ENCODE measurements at places on chromosomes 3 and 15. TPM values are rescaled to one million over a fixed set of nuclear protein-coding genes. Genes with fewer than 3 reads are reported as not detected.

GRCh38 chr3:141528800-141529199 is 42.0 kb downstream of the RASA2 start:
- no peak overlapping the region for H3K27ac ChIP-seq
- no peaks in the 10 kb centered on the region for H3K27me3 ChIP-seq
- no peak for DNase-seq
- H3K36me3 ChIP-seq, result peaks cover 31% of the 10 kb centered on the region
- H3K4me3 ChIP-seq, result no peak overlapping the region

DNA sequence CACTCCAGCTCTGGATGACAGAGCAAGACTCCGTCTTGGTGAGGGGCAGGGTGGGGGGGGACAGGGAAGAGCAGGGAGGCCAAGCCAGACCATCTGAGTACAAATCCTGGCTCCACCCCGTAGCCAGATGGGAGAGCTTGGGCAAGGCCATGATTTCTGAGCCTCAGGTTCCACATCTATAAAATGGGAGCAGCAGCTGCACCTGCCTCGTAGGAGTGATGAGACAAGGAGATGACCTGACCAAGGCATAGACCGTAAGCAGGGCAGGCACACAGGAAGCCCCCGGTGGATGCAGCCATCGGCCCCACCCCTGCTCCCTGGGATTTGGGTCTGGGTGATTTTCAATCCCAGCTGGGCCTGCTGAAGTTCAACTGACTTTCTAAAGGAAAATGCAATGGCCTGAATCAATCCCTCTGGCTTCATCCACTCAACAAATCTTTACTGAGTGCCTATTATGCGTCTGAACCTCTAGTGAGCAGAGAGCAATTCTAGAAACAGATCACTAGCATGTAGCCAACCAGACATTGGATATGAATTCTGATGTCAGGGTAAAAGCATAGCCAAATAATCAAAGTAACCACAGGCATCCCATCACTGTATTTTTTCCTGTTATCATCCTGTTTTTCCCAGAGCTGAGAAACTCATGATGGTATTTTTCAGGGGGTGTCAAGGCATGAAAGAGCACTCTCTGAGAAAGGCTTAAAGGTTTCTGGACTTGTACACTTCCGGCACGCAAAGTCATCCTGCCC is 141.2 kb downstream of the NUP210 start:
- H3K36me3 ChIP-seq, result peaks cover 4% of the 10 kb centered on the region
- H3K27ac ChIP-seq, result no peak overlapping the region
- H3K27me3 ChIP-seq, result peaks cover 24% of the 10 kb centered on the region
- H3K4me3 ChIP-seq, result no peak overlapping the region

GRCh38 chr15:88908123-88908522 is 5.1 kb downstream of the MFGE8 start:
- no peaks in the 10 kb centered on the region for H3K36me3 ChIP-seq
- no peak overlapping the region for H3K4me3 ChIP-seq

DNA sequence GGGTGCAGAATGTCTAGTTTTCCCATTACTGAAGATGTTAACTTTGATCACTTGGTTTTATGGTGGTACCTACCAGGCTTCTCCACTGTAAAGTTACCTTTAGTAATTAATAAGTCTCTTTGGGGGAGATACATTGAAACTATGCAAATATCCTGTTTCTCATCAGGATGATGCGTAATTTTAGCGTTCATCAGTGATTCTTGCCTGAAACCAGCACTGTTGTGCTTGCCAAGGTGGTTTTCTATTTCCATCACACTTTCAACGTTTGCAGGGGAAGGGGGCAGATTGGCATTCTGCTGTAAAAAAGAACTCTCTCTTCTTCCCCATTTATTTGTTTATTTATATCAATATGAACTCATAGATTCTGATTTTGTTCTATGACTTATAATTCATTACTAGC is 61.0 kb downstream of the SSR3 start:
- no peaks in the 10 kb centered on the region for H3K36me3 ChIP-seq
- H3K4me1 ChIP-seq, result no peaks in the 10 kb centered on the region
- no peak for DNase-seq

DNA sequence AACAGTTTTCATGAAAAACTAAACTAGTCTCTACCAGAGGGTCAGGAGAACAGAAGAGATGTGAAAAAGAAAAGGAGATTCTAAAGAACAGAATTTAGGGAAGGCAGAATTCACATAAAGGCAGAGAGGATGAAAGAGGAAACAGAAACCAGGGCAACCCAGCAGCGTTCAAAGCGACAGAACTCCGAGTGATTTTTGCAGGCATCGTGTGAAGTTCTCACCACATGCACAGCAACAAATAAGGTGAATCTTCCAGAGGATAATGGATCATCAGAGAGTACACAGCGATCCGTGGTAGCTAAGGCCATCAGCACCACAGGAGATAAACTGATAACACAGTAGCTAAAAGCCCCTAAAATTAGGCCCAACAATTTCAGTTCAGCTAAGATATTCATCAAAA is 250.8 kb upstream of the THBS1 start:
- no peaks in the 10 kb centered on the region for H3K36me3 ChIP-seq
- no peak overlapping the region for H3K4me3 ChIP-seq
- no peak overlapping the region for H3K27ac ChIP-seq
- DNase-seq, result no peak

DNA sequence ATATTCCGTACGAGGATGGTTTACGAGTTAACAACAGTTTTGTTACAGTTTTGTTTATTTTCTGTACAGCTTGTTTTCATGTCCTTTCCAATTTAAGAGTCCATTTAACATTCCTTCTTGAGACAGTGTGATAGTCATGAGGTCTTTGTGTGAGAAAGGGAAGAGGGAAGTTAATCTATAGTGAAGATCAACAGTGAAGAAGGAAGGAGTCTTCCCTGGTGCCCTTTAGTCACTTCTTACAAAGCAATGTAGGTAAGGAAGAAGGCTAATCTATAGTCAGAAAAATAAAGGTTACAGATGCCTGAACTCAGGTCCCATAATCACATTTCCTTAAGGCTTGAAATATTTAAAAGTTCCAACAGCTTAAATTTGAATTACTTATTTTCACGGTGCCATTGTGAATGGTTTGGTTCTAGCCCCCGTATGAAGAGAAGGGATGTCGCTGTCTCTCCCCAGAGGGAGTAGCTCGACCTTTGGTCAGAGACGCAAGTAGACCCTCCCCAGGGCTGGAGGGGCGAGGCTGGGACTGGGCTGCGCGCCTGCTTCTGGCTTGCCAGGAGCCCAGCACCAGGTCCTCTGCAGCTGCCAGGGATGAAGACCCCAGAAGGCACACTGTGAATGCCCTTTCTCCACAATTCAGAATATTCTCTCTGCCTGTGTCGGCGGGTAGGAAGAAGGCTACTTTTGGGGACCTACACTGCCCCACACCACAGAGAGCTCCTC is 34.9 kb downstream of the EDEM1 start:
- peaks cover 18% of the 10 kb centered on the region for H3K36me3 ChIP-seq
- no peak overlapping the region for H3K27ac ChIP-seq
- H3K4me3 ChIP-seq, result no peak overlapping the region
- H3K27me3 ChIP-seq, result no peaks in the 10 kb centered on the region

DNA sequence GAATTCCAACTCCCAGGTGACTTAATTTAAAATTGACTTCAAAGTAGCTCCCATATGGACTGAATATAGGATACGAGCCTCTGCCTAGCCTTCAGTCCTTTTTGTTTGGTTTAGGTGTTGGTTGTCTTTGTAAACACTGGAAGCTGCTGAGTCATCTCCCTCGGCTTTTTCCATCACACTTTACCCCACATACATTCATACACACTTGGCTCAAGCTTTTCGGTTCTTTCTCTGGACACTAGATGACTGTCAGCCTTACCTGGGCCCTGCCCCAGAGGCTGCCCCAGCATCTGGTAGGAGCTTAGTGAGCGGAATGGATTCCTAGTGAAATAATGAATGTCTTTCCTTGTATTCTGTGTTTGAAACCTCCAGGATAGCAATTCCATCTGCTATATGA is 201.5 kb upstream of the IL12A start:
- H3K4me3 ChIP-seq, result no peak overlapping the region
- no peak overlapping the region for H3K27ac ChIP-seq
- H3K4me1 ChIP-seq, result no peaks in the 10 kb centered on the region
- H3K27me3 ChIP-seq, result peaks cover 8% of the 10 kb centered on the region

DNA sequence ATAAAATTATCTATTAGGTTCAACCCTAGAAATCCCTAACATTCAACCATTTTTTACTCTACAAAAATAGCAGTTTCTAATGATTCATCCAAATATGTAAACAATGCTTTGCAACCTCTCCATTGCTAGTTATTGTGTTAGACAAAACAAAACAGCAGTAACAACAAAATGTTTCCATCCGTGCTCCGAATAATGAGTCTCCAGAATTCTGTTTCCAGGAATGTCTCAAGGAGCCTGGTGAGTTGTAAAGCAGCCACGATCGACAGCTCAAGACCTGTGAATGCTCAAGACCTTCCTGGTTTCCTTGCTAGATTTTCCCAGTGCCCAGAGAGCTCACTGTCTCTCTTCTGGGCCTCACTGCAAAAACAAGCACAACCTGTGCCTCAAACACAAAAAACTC is 49.9 kb downstream of the CHRD start:
- no peaks in the 10 kb centered on the region for H3K4me1 ChIP-seq
- no peak overlapping the region for H3K4me3 ChIP-seq
- no peaks in the 10 kb centered on the region for H3K36me3 ChIP-seq
- no peak overlapping the region for H3K27ac ChIP-seq
- peaks cover 4% of the 10 kb centered on the region for H3K27me3 ChIP-seq

GRCh38 chr3:151903501-151903991 is 30.1 kb downstream of the SUCNR1 start:
- no peaks in the 10 kb centered on the region for H3K4me1 ChIP-seq
- no peak overlapping the region for H3K4me3 ChIP-seq
- H3K27ac ChIP-seq, result no peak overlapping the region
- no peaks in the 10 kb centered on the region for H3K36me3 ChIP-seq

DNA sequence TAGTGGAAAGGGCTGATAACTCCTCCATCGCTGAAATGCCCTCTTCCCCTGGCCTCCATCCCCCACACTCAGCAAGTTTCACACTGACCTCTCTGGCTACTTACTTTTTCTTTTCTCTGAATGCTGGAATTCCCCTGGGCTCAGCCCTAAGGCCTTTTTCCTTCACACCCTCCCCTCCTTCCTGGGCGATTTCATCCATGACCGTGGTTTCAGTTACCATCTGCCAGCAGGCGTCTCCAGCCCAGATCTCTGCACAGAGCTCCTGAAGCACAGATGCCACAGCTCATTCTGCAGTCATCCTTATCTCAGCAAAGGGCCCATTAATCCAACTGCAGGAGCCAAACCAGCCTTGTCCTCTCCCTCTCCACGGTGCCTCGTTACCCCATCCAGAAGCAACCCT is 114.0 kb downstream of the RFTN1 start:
- DNase-seq, result no peak
- no peaks in the 10 kb centered on the region for H3K27me3 ChIP-seq
- H3K4me1 ChIP-seq, result peaks cover 32% of the 10 kb centered on the region
- no peak overlapping the region for H3K4me3 ChIP-seq
- H3K27ac ChIP-seq, result no peak overlapping the region

- peak overlapping the region; percentile 75 for H3K27ac ChIP-seq
- no peak for DNase-seq
- H3K4me3 ChIP-seq, result no peak overlapping the region
- peaks cover 65% of the 10 kb centered on the region for H3K36me3 ChIP-seq
- no peaks in the 10 kb centered on the region for H3K27me3 ChIP-seq
Observed at GRCh38 chr3:44996556-44996969, 20.5 kb downstream of the EXOSC7 start.

The MORC1 gene
- not detected for total RNA-seq

The TUSC7 gene
- total RNA-seq, result not detected

Data from activated CD4-positive, alpha-beta T cell treated with anti-CD3 and anti-CD28 coated beads for 36 hours (primary cell).